ENCODE measurements at places on chromosomes 1 and 21. TPM values are rescaled to one million over a fixed set of nuclear protein-coding genes. Genes with fewer than 3 reads are reported as not detected.

Gene IL6R
- 6.1 TPM for total RNA-seq

Gene C1orf226
- 4.8 TPM for total RNA-seq

Gene TMEM269
- 0.08 TPM for total RNA-seq

Gene ETNK2
- 2.8 TPM for total RNA-seq

Gene OPRD1
- total RNA-seq, result not detected

Gene CD48
- total RNA-seq, result 2.0 TPM

Gene SHCBP1L
- not detected for total RNA-seq

Gene LIN28A
- total RNA-seq, result not detected

Gene MSH4
- 0.36 TPM for total RNA-seq

Gene NCAM2
- total RNA-seq, result not detected

Gene FCGR3B
- 0.64 TPM for total RNA-seq

Gene FCRLB
- 0.72 TPM for total RNA-seq

Gene KIF21B
- total RNA-seq, result 0.52 TPM

Gene CELSR2
- total RNA-seq, result 41.6 TPM

Gene VWA5B1
- total RNA-seq, result not detected

Gene RAB42
- total RNA-seq, result 0.40 TPM

Gene TSPAN1
- total RNA-seq, result 4.7 TPM
